Lung (tissue), 17 donors: ENCODE measurements at places on chromosomes 1 and 21.

GRCh38 chr1:115496904-115497527 lies 144.8 kb upstream of the VANGL1 start:
- DNase-seq: no peak

DNA sequence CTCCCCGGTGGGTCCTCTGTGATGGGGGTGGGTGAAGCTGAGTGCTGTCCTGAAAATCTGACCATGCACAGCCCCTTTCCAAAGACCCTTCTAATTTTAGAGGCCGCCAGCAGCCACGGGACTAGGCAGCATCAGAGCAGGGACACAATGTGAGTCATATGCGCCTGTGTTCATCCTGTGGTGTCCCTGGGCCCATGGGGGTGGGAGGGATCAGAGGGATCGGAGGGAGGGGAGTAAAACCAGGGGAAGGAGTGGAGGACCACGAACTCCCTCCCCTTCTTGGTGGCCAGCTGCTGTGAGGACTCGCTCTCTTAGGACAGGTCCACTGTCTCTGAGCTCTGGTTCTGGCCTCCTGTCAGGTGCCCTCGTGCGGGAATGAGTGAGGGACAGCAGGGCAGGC lies 61.5 kb downstream of the ADARB1 start:
- DNase-seq: no peak

DNA sequence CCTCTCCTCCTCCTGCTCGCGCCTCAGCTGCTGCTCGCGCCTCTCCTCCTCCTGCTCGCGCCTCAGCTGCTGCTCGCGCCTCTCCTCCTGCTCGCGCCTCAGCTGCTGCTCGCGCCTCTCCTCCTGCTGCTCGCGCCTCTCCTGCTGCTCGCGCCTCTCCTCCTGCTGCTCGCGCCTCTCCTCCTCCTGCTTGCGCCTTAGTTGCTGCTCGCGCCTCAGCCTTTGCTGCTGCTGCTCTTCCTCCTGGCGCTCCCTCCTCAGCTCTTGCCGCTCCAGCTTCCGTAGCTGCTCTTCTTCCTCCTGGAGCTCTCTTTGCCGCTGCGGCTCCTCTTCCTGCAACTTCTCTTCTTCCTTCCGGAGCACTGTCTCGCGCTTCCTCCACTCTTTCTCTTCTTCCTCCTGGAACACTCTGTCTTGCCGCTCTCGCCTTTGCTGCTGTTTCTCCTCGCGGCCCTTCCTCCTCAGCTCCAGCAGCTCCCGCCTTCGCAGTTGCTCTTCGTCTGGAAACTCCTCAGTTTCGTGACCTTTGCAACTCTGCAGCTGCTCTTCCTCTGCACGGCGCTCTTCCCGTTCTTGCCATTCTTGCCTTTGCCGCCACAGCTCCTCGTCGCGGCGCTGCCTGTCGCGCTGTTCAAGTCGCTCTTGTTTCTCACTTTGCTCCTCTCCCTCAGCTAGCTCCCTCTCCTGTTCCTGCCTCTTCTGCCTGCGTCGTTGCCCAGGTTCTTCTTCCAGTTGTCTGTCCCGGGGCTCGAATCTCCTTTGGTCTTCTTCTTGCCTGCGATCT lies 3.0 kb downstream of the TCHH start:
- peak; percentile 15 for DNase-seq

DNA sequence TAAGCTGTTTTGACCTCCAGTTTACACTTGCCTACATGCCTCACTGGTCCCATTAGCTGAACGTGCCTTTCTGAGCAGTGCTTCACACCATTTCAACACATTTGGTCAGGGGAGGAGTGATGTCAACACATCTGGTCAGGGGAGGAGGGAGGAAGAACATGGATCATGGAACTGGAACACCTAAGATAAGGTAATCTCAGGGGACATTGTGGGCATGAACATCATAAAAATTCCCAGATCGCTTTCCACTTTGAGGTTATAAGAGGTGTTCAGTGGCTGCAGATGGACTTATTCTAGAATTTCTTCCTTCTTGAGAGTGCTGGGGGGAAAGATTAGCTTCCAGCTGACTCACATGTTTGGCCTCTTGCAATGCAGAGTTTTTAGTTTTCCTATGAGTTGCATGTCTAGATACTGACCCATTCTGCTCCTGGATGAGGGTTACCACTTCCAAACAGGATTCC lies 2.0 kb downstream of the QSOX1 start:
- no peak for DNase-seq

GRCh38 chr21:35530766-35531165 lies 481.7 kb upstream of the RUNX1 start:
- DNase-seq: no peak

DNA sequence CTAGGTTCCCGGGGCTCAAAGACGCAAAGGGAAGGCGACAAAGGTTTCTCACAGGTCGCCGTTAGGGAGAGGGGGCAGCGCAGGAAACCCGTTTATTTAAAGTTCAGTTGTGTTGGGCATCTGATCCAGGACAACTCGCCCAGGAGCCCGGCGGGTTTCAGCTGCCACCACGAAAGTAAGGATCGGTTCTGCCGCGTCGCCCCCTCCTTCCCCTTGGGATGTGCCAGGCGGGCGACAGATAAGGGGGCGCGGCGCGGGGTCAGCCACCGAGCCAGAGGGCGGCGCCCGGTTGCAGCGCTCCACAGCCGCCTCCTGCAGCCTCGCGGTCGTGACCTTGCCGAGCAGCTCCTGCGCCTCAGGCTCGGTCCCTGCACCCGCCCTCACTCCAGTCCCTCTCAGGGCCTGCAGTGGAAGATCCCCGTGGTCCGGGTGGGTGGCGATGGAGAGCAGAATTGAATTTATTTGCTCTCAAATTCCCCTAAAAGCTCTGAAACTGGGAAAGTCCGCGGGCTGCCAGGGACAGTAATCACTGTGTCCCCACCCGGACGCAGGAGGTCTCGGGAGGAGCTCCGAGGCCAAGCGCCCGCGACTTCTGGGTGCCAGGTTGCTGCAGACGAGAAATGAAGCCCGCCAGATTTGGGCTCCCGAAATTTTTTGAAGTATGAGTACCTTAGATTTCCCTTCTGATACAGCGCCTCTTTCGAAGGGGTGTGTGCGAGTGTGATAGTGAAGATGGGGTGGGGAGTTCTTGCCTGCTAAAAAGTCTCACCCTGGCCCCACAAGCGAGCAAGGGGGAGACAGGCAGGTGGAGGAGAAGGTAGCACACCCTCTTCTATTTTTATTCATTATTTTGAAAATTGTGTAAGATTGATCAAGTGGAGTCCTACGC lies 28.4 kb upstream of the NFIA start:
- DNase-seq: peak; percentile 52

GRCh38 chr1:180157576-180158057 lies 2.9 kb downstream of the QSOX1 start:
- DNase-seq: peak; percentile 48

DNA sequence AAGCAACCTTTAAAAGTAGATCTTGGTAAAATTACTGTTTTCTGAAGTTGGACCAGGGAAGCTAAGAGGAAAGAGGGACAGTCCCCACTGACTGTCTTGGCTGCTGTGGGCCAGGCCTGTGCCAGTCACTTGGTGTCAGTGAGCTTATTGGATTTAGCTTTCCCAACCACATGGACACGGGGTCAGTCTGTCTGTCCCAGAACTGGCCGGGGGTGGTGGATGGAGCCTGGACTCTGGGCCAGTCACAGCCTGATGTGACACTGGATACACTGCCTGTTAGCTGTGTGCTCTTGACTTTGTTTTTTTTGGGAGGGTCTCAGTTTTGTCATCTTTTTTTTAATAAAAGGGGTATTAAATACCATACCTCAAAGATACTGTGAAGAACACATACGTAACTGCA lies 96.7 kb downstream of the GALNT2 start:
- no peak for DNase-seq

- DNase-seq: no peak
Observed at GRCh38 chr1:160326418-160326817, 16.6 kb downstream of the COPA start.

DNA sequence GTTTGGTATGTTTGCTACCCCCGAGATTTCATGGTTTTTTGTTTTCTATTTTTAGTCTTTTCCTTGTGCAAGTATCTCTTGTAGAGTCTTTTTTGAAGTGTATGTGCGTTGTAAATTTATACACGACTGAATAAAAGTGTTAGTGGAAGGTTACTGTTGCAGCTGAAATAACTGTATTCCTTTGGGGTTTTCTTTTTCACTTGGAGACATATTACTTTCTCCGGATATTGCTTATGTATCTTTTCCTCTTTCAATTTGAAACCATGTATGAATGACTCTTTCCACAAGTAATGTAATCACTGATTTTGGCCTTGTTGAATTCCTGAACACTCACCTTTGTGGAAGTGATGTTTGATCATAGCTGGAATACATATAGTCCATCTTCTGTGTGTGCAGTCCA lies 956 bp downstream of the URB2 start:
- no peak for DNase-seq

DNA sequence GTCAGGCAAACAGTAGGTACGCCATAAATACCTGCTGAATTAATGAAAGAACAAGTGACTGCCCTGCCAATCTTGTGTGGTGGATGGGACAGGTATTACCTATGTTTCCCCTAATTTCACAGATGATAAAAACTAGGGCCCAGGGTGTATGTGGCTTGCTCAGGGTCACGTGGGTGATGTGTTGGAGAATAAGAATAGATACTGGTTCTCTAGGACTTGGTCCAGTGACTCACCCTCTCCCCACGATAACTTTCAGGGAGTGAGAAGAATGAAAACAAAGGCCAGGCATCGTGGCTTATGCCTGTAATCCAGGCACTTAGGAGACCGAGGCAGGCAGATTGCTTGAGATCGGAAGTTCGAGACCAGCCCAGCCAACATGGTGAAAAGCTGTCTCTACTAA lies 26.7 kb downstream of the SLC26A9 start:
- DNase-seq: no peak

DNA sequence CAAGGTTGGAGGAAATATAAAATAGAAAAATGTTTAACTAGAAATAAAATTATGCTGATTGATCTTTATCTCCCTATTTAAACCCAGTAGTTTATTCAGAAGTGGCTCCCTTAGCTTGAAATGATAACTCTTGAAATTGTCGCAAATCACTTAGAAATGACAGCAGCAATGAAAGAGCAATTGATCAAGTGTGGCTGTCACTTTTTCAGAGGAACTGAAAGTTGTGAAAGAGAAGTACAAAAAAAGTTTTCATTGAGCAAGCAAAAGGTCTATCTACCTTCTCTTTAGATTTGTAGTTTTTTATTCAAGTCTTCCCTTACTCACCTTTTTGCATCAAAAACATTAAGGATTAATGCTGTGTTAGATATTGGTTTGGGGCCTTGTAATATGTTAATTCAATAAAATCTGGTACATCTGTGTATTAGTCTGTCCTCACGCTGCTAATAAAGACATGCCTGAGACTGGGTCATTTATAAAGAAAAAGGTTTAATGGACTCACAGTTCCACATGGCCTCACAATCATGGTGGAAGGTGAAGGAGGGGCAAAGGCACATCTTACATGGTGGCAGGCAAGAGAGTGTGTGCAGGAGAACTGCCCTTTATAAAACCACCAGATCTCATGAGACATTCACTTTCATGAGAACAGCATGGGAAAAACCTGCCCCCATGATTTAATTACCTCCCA lies 48.3 kb downstream of the LRRC8C start:
- no peak for DNase-seq

GRCh38 chr1:113416496-113416895 lies 26.2 kb downstream of the MAGI3 start:
- peak; percentile 59 for DNase-seq

- DNase-seq: no peak
Observed at GRCh38 chr21:45380566-45380965, 24.4 kb upstream of the COL18A1 start.

DNA sequence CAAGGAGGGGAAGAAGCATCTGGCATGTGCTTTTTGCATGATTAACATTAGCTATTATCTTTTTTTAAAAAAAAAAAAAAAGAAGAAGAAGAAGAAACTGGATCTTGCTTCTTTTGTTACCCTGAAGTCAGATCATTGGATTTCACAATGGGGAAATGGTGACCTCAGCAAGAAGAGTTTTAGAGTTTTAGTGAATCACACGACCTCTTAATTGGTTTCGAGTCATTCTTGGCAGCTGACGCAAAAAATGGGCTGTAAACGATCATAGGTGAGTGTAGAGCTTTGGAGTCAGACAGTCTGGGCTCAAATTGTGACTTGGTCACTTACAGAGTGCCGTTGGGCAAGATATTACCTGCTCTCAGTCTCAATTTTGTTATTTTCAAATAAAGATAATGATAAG lies 33.3 kb upstream of the PGBD5 start:
- peak; percentile 7 for DNase-seq

GRCh38 chr1:151720974-151721787 lies at the start of gene RIIAD1:
RIIAD1 (plus strand) TSS chr1:151721522; CDS start chr1:151721537, 15 bp downstream.
- DNase-seq: peak; percentile 55

DNA sequence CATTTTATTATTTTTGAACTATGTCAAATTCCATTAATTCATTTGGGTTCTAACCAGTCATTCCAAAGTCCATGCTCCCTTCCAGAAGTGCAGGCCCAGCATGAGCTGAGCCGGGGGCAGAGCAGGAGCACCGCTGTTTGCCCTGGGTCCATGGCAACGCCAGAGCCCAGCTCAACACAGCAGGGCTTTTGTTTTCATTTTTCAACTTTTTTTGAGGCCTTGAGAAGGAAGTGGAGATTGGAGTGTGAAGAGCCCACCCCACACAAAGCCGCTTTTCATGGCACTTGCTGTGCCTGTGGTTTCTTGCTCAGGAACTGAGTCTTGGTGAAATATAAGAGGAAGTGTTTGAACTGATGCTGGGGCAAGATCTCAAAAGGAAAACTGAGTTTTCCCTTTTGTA lies 13.2 kb upstream of the PRMT2 start:
- peak; percentile 83 for DNase-seq

- no peak for DNase-seq
Observed at GRCh38 chr1:117661027-117661426, 55.2 kb downstream of the TENT5C start.

DNA sequence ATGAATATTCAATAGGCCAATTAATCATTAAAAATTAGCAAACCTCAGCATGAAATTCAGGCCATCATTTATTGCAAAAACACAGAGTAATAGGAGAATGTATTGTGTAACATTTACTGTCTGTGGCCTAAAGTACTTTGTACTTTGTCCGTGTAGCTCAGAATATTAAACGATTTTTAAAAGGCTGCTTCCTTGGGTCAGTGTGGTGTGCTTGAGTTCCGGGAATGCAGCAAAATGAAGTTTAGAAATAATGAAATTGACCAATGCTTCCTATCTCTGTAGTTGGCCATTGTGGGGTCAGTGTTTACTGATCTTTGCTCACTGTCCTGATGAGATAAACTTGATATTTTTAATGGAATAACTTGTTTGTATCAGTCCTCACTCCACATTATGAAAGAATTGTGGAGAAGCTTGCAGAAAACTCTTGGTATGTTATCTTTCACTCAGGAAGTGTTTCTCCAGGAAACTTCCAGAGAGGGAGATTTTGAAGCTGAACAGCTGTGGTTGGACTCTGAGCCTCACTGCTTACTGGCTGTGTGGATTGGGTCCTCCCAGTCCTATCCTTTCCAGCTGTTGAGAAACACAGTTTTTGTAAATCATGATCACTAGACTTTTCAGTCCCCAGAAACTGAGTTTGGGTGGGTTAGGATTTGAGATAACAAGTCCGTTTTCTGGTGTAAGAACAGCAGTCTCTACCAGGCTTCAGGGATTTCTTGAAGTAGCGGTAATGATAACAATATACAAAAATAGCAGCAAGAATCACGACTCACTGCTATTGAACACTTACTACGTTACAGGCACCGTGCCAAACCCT lies 19.2 kb upstream of the MTARC1 start:
- DNase-seq: peak; percentile 98

GRCh38 chr1:27135541-27136235 lies 19.2 kb downstream of the SLC9A1 start:
- DNase-seq: no peak

- peak; percentile 71 for DNase-seq
Observed at GRCh38 chr1:26161415-26162219, 2.7 kb downstream of the FAM110D start.
